ENCODE measurements at places on chromosomes 3 and 15.

- no peak for DNase-seq
Measured at GRCh38 chr3:67302489-67302888, 304.4 kb downstream of the KBTBD8 start.

- no peak for DNase-seq
Measured at GRCh38 chr3:141273700-141274410, 42.2 kb downstream of the PXYLP1 start.

DNA sequence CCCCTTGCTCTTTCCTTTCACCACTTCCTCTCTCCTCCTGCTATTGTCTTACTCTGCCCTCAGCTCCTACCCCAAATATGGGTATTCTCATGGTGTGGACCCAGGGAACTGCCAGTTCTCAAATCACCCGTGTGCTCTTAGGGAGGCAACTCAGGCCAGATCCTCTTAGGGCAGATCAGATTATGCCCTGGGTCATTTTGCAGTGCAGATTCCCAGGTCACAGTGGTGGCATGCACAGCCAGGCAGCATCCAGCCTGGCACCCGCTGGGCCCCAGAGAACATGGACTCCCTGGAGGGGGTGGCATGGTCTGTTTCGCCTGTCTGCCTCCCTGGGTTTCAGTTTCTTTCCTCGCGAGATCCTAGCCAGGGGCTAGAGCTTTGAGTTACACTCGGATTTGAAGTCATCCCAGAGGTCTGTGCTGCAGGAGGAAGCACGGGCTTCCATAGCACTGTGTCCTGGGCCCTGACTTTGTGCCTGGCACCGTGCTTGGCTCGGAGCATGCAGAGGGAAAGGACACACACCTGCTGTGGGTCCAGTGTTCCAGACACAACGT lies 96.1 kb downstream of the TOP2B start:
- no peak for DNase-seq

DNA sequence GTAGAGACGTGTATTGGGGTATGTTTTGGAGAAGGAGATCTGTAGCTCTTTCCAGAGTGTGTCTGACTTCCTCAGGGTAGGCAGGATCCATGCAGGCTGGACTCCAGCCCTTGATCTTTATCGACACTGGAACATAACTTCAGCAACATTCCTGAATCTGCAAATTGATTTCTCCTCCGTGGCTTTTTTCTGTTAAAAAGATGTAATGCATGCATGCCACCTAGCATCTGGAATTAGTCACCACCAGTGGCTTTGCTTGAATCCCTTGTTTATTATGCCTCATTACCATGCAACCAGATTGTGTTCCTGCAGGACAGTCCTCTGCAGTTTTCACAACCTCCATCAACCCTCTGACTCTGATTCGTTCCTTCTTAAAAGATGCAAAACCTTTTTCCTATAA lies 86.1 kb downstream of the CCNL1 start:
- DNase-seq, result no peak

DNA sequence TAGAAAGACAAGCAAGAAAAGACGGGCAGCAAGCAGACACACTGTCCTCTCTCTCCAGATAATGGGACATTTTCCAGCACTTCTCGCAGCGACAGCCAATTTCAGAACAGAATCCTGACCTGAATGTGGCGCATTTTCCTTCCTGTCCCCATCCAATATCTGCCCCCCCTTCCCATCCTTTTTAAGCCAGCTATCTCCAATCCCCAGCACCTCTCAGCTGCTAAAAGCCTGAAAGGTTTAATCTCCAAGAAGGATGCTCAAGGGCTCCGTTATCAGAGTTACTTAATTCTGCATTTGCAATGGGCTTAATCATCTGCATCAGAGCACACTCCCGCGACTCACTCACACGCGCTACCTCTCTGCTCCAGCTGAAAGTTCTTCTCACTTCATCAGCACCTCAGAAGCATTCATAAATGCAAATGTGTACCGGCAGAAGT lies 50.5 kb downstream of the SRGAP3 start:
- DNase-seq, result no peak

DNA sequence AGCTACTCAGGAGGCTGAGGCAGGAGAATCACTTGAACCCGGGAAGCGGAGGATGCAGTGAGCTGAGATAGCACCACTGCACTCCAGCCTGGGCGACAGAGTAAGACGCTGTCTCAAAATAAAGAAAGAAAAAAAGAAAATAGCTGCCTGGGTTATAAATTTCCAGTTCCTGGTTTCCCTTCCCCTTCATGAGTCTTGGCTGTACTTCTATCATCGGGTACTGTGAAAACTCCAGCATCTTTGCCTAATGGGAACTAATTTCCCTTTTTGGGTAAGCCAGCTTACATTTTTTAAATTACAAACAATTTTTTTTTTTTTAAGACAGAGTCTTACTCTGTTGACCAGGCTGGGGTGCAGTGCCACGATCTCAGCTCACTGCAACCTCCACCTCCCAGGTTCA lies 15.0 kb downstream of the DENND4A start:
- no peak for DNase-seq

GRCh38 chr3:116837483-116837882 lies 127.9 kb downstream of the TUSC7 start:
- DNase-seq, result no peak

DNA sequence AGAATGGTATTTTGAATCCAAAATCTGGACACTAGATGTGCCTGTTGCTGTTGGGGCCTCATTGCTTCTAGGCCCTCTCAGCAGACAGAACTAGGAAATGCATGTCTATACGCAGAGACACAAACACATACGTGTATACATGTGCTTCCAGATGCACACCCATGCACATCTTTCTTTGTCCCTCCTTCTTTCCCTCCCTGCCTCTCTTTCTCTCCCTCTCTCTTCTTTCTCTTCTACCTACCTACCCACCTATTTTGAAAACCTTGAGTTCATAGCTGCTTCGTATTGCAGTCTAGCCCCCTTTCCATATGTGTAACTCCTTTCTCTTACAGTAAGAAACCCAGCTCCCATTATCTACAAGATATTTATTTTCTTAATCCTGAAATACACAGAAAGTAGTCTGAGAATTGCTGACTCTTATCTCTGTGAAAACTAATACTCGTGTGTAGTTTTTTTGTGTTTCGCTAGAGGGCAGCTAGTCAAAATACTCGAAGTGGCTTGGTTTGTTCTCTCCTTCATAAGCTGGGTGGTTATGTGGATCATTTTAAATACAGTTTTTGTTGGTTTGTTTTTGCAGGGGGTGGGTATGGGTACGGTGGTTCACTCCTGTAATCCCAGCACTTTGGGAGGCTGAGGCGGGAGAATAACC lies 18.5 kb downstream of the RPL32 start:
- no peak for DNase-seq

DNA sequence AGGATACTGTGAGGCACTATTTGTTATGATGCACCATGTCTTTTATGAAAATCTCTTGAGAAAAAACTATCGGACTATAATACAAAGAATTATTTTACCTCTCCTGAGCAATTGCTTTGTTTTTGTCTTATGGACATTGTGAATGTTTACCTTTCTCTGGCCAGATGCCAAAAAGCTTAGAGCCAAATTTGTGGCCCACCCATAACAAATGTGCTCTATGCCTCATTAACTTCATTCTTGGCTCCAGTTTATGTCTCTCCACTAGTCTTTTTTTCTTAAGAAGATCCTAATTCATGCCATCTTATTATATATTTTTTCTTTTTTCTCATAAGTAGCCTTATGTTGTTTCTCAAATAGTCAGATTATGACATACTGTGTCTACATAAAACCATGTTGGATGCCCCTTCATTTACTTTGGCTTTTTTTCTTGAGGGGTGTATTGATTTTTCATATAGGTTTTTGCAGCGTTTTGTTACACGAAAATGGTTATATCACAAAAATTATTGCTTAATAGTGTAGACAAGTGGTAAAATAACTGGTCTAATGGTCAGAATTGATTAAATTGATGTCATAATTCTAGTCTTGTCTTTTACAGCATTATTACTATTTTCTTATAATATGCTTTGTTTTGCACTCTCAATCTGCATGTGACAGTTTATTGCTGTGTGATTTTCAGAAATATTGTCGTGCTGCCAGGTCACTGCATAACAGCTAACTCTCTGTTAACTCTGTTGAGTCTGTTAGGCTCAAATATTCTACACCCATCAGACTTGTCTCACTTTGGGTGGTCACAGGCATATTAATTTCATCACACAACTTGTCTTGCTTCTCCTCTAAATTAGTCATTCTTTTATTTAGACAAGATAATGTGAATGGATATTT lies 18.2 kb downstream of the SENP8 start:
- no peak for DNase-seq

DNA sequence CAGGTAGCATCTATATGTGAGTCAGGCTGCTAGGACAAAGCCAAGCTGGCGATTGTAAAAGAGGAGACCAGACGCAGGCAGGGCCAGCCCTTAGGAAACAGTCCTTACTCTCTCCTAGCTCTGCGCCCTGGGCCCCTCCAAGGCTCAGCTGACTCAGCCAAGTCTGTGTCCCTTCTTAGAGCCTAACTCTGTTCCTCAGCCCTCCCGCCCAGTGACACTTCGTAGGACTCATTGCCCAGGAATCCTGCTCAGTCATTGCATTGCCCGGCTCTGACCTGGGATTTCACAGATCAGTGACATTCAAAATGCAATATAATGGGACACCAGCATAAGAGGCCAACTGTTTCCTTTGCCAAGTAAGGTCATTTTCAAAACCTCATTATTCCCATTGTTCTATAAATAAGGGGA lies 244.2 kb downstream of the TLE3 start:
- DNase-seq, result peak; percentile 89

- DNase-seq, result no peak
Measured at GRCh38 chr15:92979011-92979701, 79.0 kb downstream of the CHD2 start.

DNA sequence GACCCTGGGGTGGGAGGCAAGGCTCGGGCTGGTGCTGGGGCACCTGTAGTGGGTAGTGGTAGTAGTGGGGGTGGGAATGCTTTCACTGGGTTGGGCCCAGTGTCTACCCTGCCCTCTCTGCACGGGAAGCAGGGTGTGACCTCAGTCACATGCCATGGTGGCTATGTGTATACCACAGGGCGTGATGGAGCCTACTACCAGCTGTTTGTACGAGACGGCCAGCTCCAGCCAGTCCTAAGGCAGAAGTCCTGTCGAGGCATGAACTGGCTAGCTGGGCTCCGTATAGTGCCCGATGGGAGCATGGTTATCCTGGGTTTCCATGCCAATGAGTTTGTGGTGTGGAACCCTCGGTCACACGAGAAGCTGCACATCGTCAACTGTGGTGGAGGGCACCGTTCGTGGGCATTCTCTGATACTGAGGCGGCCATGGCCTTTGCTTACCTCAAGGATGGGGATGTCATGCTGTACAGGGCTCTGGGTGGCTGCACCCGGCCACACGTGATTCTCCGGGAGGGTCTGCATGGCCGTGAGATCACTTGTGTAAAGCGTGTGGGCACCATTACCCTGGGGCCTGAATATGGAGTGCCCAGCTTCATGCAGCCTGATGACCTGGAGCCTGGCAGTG lies 5.2 kb downstream of the DALRD3 start:
- DNase-seq, result no peak

DNA sequence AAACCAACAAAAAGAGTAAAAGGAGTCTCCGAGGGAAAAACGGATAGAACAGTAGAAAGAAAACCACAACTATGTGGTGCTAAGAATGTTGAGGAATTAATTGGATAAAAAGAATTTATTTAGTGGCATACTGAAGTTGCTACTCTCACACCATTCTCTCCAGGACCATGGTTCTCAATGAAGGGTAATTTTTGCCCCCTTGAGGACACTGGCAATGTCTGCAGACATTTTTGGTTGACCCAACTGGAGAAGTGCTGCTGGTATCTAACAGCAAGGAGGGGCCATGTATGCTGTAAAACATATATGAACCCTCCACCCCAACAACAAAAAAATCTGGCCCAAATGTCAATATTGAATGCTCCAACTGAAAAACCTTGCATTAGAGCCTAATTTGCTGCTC lies 85.9 kb upstream of the CSPG5 start:
- peak; percentile 24 for DNase-seq

GRCh38 chr15:59887211-59887610 lies 116.9 kb upstream of the FOXB1 start:
- DNase-seq, result no peak

DNA sequence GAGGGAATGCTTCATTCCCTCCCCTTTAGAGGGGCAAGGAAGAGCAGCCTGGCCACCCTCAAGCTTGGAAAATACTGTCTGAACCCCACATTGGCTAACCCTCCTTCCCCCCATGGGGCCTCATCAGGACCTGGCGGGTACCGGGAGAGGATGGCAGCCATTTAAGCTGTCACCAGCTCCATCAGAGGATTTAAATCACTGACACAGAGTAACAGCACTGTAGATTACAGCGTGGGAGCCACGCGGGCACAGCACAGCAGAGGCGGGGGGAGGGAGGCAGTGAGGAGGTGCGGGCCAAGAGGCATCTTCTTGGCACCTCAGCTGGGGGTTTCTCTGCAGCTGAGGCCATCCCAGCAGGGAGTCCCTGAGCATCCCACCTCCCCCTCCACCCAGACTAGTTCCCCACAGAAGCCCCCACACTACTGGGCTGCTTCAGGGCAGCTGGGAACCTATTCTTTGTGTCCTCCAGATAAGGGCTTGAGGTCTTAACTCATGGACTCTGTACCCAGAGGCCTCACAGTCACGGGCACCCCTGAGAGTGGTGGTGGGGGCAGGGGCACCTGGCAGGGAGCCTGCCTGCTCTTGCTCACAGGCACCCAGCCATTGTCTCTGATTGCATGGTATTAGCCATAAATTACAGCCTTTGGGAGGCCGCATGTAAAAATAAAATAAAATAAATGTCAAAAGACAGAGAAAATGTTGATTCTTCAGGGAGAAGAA lies 21.9 kb upstream of the CACNA2D2 start:
- no peak for DNase-seq

- peak; percentile 75 for DNase-seq
Measured at GRCh38 chr3:55480911-55481743, 6.0 kb downstream of the WNT5A start.

DNA sequence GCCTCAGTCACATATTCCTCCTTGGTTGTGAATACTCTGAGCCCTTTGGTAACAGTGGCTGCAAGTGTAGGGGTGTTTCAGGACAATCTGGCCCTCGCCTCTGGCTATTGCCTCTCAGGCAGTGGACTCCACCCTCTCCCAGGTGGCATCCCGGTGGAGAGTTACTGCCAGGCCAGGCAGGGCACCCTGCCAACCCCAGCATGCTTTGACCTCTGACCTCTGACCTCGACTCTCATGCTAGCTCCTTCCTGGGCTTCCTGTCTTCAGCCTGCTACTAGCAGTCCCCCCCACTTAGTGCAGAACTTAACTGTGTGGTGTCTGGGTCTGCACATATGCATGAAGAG lies 5.5 kb downstream of the TM6SF1 start:
- no peak for DNase-seq

- DNase-seq, result no peak
Measured at GRCh38 chr3:153892126-153892525, 229.1 kb upstream of the ARHGEF26 start.

GRCh38 chr15:89893027-89893426 lies 767 bp downstream of the AP3S2 start:
- no peak for DNase-seq

All from hepatic stellate cell (primary cell).